ENCODE measurements at places on chromosomes 4 and X.

- no peak for DNase-seq
Measured at GRCh38 chr4:153027866-153028265, 91.7 kb downstream of the FHDC1 start.

GRCh38 chr4:162457071-162457865, 293.5 kb upstream of the FSTL5 start:
- no peak for DNase-seq

DNA sequence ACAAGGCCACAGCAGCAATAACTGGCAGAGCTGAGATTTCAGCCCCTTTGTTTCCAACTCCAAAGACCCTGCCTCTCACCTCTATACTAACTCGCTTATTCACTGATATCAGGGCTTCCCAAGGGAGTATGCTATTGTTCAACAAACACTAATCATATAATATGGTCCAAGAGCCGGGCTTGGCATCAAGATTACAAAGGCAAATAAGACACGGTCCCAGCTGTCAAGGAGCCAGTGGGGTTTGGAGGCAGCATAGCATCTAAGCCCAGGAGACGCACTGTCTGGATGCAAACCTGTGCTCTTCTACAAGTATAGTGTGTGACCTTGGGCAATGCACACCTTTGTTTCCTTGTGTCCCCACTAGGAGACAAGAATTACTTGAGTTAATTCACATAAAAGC, 28.7 kb downstream of the PAPSS1 start:
- no peak for DNase-seq

GRCh38 chrX:79413963-79414362, 46.8 kb upstream of the ITM2A start:
- DNase-seq, result no peak

DNA sequence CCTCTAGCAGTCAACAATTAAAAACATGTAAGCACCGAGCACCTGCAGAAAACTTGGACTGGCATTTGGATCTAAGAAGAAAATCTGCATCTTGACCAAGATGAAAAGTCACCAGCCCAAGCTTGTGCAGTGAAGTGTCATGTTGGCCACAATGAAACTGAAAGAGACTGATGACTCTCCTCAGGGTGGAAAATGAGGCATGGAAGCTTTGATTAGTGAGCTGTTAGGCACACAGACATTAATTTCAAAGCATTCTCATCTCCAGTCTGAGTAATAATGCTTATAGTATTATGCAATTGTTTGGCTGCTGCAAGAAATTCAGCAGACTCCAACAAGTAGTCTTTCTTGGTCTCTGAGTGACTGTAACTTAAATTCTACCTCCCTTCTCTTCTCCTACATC, 150.1 kb downstream of the AR start:
- no peak for DNase-seq

GRCh38 chrX:115559672-115560071, 1.3 kb upstream of the PLS3 start:
- DNase-seq, result no peak

DNA sequence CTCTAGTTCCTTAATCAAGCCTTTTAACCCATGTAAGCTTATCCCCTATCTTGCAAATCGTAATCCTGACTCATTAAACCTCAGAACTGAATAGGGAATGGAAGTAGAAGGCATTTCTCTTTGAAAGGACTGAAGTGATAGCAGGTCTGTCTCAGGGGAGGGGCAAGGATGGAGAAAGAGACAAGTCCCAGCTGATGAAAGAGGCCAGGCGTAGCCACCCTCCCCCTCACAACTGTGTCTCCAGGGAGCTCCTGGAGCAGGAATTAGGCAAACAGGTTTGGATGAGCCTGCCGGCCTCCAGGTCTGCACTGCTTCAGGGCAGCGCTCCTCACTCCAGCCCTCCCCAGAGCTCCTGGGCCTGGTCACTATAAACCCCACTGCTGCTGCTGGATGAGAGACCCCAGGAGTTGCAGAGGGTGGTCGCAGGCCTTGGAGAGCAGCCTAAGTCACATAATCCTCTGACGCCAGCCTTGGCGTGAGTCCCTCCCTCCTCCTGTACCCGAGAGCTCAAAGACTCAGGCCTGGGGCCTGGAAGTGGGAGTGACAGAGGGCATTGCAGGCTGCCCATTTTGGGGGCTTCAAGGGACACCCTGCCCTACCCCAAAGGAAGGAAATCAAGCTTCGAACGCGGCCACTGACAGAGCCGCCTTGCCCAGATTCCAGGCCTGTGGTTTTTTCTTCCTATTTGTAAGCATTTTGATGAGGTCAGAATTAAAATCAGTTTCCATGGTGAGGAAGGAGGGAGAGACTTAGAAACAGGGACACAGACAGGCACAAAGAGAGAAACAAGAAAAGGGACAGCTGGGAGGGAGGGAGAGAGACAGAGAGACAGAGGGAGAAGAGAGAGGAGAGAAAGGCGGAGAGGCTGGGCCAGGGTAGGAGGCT, 21.2 kb upstream of the MSX1 start:
- no peak for DNase-seq

GRCh38 chr4:24657768-24658617, 73.6 kb upstream of the DHX15 start:
- no peak for DNase-seq

DNA sequence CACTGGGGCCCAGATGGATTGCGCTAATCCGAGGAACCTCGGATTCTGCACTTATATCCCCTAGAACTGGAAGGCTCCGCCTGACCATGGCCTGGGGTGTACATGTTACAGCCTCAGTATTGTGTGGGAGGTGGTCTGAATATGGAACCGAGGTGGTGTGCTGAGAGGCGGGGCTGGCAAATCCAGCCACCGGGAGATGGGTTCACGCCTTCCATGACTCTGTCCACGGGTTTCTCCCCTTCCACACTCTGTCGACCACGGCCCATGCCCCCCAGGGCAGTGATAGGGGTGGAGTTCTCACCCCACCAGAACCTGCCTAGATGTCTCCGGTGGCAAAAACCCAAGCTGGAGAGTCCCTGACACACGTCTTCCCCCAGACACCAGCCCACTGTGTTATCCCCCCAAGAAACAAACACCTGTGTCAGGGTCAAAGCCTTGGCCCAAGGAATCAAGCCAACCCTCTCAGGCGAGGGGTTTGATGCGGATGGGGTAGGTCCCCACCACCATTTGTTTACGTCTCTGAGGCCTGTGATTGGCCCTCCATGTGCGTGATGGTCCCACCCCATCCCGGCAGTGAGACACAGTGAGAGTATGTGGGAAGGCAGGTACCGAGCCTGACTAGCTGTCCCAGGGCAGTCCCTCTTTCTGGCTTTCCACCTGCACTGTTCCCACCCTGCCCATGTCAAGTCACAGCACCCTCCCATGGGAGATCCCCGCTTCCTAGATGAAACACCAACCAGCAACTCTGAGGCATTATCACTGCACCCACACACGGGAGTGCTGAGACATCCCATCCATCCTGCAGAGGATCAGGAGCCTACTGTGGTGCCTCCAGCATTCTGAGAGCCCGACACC, 6.6 kb upstream of the LOC101059915 start:
- DNase-seq, result no peak

GRCh38 chr4:95637043-95637600, 88.3 kb upstream of the UNC5C start:
- no peak for DNase-seq

All from fibroblast of skin of left biceps (primary cell).